ENCODE measurements at places on chromosomes 2 and 18.

- no peak for DNase-seq
Observed at GRCh38 chr18:36499938-36500337, 202.4 kb downstream of the FHOD3 start.

DNA sequence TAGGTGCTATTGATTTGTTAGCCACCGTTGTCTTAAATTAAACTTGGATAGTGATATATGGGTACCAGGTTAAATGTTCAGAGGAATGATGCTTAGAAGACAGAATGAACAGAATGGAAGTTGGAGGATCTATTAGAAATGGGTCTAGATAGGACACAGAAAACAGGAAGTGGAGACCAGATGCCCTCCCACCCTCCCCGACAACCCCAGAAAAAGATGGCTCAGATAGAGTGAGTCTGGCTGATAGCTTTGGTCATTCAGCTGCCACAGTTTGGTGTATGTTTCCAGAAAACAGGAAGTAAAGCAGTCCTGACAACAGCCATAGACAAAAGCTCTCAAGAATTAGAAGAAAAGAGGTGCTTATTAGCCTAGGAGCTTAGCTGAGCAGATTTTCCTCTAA is 71.5 kb upstream of the DSG1 start:
- no peak for DNase-seq

- no peak for DNase-seq
Observed at GRCh38 chr2:232966122-232966521, 46.9 kb downstream of the NGEF start.

- DNase-seq: no peak
Observed at GRCh38 chr2:30737326-30737610, 70.0 kb downstream of the CAPN13 start.

DNA sequence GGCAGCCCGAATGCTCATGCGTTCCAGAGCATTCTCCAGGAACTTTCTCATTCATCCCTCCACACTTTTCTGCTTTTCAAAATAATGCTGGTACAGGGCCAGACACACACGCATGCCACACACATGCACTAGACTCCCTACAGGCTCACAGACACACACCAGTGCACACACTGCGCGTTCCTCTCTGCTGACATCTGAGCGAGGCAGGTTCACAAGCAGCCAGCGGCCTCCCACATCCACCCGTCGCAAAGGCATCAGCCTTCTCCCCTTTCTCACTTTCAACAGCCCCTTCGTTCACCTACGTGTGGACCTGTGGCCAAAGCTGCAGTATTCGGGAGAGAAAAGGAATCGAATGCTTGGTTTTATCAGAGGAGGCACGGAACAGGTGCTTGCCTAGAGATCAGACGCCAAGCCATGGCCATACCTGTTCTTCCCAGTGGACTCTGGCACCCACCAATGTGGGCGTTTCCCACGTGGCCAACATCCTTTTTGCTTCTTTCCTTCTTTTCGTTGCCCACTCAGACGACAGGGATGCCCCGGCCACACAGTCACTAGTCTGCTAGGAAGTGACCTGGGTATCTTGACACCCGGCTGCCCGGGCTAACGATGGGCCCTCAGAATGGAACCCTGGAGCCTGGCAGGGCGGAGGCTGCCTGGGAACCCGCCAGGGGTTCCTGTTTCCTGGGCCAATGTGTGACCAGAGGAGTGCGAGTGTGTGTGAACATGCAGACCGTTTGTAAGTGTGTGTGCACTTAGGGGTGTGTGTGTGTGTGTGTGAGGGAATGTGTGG is 85.8 kb upstream of the ID2 start:
- no peak for DNase-seq

DNA sequence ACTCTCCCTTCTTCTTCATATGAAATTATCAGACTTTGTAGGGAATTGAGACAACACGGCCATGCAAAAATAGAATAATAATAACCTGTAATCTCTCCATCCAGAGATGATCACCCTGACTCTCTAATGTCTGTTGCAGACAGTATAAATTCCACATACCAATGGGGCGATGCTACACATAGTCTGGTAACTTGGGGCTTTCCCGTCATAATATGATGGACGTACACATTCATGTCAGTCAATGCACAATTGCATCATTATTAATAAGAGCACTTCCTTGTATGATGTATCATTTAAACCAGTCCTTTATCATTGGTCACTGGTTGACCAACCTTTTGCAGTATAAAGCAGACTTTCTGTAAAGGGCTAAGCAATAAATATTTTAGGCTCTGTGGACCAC is 39.5 kb upstream of the SCLY start:
- DNase-seq: no peak

- DNase-seq: no peak
Observed at GRCh38 chr2:26740346-26740745, 23.7 kb upstream of the SLC35F6 start.

GRCh38 chr2:43075054-43075593 is 151.3 kb downstream of the ZFP36L2 start:
- peak; percentile 96 for DNase-seq

Data from AG09309 (cell line).